Activated CD4-positive, alpha-beta T cell treated with anti-CD3 and anti-CD28 coated beads, Interleukin-2, amount 50 U/mL, for 16 hours (primary cell): ENCODE measurements at places on chromosomes 16 and 17.

- no peak for DNase-seq
These were observed 46.1 kb upstream of the NKD1 start for GRCh38 chr16:50501986-50502615.

GRCh38 chr17:35129973-35130351 lies 8.5 kb downstream of the FNDC8 start:
- peak; percentile 25 for DNase-seq

GRCh38 chr16:24174957-24175356 lies 81.2 kb upstream of the CACNG3 start:
- DNase-seq, result no peak

GRCh38 chr16:65200857-65201256 lies 79.0 kb upstream of the CDH11 start:
- DNase-seq, result no peak

DNA sequence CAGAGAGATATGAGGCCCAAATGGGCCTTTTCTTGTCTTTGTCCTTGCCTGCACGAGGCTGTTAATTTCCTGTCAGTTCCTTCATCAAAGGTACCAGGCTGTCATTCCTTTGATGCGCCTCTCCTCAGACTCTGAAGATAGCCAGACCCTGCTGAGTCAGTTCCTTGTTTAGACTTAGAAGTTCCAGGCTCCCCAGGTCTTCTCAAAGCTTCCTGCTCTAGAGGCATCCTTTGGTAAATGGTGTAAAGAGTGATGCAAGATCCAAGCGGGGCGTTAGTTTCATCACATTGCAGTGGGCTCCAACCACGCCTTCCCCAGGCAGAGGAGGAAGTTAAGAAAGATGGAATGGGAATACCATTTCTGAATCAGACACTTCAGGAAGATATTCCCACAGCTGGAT lies 4.0 kb upstream of the CDH11 start:
- no peak for DNase-seq

- no peak for DNase-seq
These were observed 168.4 kb upstream of the TBX2 start for GRCh38 chr17:61230972-61231820.

DNA sequence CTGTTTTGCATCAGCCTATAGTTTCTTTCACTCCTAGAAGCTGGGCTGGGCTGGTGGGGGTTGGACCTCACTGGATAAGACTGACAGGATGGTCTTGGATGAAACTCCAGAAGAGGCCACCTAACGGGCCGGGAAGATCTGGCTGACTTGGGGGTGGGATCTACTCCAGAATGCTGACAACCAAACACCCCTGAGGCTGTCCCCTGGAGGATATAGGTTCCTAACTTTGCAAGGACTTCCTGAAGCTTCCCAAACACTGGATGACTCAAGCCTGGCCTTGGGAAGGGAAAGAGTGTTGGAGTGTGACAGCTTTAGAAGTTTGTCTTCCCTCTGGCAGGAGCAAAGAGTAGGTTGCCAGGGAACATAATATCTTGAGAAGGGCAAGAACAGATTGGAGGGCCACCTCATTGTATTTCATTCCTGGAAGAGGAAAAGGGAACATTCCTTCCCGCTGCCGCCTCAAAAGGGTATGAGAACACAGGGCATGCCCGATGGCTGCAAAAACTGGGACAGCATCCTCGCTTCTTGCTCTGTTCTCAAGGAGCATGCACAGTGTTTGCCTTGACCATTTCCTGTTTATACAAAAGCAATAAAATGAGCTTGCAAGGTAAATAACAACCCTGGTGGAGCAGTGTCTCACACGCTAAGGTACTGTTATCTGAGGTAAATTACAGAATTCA lies 6.8 kb upstream of the CYB5B start:
- DNase-seq, result no peak

DNA sequence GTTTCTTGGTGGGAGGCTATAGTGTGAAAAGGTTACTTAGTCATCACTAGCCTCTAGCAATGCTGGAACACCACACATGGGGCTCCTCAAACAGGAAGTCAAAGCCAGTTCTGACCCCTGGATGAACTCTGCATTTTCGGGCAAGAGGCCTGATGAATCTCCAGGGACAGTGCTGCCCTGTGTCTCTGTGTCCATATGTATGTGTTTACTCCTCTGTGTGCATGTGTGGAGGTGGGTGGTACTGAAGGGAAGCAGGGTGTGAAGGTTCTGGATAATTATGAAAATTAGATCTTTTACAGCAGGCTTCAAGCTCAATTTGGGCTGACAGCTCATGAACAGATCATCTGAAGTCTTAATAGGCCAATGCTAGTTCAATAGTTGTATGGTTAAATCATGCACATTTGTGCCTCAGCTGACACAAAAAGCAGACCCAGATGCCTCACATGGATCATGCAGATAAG lies 133.6 kb downstream of the SNX11 start:
- DNase-seq, result peak; percentile 20

DNA sequence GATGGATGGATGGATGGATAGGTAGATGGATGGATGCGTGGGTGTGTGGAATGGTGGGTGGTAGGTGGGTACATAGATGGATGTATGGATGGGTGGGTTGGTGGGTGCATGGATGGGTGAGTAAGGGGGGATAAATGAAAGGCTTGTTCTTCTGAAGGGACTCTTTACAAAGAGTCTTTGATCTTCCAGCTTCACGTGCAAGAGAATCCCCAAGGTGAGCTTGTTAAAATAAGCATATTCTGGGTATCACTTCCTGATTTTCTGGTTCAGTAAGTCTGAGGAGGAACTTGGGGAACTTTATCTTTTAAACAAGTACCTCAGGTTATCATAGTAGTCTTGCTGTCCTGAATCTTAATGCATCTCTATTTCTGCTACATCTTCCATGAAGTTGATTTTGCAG lies 639.1 kb downstream of the MAF start:
- no peak for DNase-seq

- DNase-seq, result no peak
These were observed 14.5 kb downstream of the NGFR start for GRCh38 chr17:49509588-49509917.

GRCh38 chr16:61721544-61721943 lies 314.7 kb downstream of the CDH8 start:
- DNase-seq, result no peak

- no peak for DNase-seq
These were observed 93.5 kb downstream of the NXN start for GRCh38 chr17:885971-886571.

GRCh38 chr16:56632848-56633365 lies 448 bp downstream of the MT1M start:
- no peak for DNase-seq

DNA sequence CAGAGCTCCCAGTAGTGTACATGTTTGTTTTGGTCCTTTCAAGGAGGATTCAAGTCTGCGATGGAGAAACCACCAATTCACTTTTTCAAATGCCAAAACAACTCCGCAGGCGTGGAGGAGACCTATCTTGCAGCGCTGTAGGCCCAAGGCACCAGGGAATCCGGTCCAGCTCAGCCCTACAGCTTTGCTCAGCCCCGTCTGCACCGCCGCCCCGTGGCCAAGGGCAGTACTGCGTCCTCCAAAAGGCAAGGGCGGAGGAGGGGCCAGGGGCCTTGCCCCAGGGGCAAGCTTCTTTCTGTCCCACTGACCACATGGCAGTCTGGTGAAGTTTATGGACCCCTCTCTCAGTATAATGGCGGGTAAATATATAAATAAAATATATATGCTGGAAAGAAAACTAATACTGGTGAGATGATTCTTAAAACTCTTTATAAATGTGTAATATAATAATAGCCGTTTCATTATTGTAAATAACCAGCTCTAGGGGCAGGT lies 709 bp upstream of the CD300LG start:
- DNase-seq, result peak; percentile 79
